Activated T-cell treated with anti-CD3 and anti-CD28 coated beads for 1 hour (primary cell): ENCODE measurements at places on chromosomes 2 and 18.

GRCh38 chr2:74760875-74761630 is 72.9 kb upstream of the HK2 start:
- no peak for DNase-seq

DNA sequence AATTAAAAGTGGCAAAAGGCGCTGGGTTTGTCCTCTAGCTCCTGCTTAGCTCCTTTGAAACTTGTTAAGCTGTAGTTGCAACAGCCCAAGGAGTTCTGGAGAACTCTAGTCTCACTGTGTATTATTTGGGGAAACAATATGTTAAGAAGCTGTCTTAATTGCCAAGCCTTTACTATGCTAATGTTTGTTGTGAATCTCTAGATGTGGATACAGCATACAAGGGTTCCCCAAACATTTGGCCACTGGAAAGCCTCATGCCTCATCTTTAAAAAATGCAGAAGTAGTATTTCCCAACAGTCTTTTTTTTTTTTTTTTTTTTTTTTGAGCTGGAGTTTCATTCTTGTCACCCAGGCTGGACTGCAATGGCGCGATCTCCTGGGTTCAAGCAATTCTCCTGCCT is 236.7 kb downstream of the PRKCE start:
- DNase-seq = no peak

DNA sequence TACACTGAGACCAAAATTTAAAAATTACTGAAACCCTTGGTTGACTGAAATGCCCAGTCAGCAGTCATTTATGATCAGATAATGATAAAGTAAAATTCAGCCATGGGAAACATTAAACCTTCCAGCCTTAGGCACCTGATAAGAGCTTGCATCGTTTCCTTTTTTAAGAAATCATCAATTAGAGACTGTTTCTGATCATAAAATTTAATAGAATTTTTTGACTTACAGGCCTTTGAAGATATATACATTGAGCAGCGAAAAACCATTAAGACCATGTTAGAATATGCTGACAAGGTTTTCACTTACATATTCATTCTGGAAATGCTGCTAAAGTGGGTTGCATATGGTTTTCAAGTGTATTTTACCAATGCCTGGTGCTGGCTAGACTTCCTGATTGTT is 99.6 kb upstream of the CSRNP3 start:
- DNase-seq = no peak

- no peak for DNase-seq
These were observed 51.1 kb downstream of the NABP1 start for GRCh38 chr2:191728750-191729624.

GRCh38 chr2:172427990-172428831 is 825 bp downstream of the ITGA6 start:
- DNase-seq = peak; percentile 48

DNA sequence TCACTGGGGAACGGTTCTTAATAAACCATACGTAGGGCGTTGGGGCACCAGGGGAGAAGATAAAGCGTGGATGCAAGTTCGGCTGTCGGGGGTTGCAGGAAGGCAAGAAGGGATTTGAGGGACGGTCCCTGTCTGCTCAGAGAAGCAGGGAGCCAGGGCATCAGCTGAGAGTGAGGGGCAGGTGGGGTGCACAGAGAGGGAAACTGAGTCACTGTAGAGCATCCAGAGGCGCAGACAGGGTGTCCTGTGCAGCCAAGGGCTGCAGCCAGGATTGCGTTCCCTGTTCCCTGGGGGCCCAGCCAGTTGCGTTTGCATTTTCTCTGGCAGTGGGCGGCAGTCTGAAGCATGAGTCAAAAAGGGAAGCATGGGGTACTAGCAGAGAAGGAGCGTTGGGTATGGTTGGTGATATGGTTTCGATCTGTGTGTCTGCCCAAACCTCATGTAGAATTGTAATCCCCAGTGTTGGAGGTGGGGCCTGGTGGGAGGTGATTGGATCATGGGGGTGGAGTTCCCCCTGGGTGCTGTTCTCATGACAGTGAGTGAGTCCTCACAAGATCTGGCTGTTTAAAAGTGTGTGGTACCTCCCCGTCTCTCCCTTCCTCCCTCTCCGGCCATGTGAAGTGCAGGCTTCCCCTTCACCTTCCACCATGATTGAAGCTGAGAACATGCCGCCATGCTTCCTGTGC is 202.9 kb downstream of the NDUFA10 start:
- DNase-seq = no peak

DNA sequence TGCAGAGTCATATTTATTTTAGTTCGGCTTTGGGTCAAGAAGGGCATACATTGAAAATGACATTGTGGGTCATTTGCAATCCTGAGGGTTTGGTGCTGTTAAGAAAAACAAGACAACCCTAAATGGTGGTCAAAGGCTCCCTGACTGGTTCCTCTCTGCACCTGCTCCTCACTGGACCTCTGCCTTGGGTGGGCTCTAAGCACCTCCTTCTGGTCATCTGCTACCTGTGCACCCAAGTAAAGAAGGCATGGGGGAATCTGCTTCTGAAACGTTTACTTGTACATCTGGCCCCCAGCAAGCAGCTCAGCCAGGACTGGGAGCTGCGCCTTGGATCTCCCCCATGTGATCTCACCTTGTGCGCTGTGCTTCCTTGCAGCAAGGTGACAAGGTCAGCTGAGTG is 55.2 kb upstream of the MAL start:
- no peak for DNase-seq

DNA sequence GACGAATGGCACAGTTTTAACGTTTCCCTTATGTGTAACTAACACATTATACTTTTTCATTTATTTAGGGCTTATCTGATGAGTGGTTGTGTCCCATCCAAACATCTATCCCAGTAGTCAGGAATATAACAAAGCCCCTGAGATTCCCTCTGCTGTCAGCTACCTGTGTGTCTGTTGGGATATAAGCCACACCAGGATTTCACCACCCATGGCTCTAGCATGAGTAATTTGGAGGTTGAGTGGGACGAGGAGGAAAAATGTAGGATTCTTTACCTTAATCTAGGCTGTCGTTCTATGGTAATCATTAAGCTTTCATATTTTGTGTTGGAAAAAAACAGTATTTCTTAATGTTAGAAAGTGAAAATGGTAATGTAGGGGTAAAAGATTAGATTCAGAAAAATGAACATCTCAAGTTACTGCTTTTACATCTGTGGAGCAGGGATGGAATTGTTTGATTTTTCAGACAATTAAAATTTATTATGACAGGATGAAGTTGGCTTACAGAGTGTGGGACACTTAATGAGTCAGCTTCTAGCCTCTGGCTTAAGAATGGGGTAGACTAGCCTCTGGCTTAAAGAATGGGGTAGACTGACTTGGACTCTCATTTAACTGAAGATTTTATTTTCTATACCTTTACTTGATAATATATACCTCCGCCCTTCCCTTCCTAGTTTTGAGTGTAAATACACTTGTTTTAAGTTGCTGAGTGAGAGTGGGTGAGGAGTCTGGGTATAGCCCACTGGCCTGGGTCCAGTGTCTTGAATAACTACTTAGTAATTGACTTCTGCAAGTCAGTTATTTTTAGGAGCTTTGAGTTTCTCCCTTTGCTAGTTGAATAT is 88.5 kb upstream of the RANBP2 start:
- no peak for DNase-seq

GRCh38 chr2:155456222-155456621 is 757.7 kb downstream of the KCNJ3 start:
- DNase-seq = no peak

- DNase-seq = no peak
These were observed 36.0 kb downstream of the RPRD1A start for GRCh38 chr18:36031407-36031806.
